ENCODE measurements at places on chromosomes 1 and 21. TPM values are rescaled to one million over a fixed set of nuclear protein-coding genes. Genes with fewer than 3 reads are reported as not detected.

The PLEKHN1 gene
- total RNA-seq, result 5.1 TPM

- H3K4me3 ChIP-seq, result no peak overlapping the region
- no peak overlapping the region for H3K27ac ChIP-seq
- no peaks in the 10 kb centered on the region for H3K36me3 ChIP-seq
Measured at GRCh38 chr1:226523646-226524406, 24.7 kb upstream of the STUM start.

The CELSR2 gene
- total RNA-seq, result 5.9 TPM

DNA sequence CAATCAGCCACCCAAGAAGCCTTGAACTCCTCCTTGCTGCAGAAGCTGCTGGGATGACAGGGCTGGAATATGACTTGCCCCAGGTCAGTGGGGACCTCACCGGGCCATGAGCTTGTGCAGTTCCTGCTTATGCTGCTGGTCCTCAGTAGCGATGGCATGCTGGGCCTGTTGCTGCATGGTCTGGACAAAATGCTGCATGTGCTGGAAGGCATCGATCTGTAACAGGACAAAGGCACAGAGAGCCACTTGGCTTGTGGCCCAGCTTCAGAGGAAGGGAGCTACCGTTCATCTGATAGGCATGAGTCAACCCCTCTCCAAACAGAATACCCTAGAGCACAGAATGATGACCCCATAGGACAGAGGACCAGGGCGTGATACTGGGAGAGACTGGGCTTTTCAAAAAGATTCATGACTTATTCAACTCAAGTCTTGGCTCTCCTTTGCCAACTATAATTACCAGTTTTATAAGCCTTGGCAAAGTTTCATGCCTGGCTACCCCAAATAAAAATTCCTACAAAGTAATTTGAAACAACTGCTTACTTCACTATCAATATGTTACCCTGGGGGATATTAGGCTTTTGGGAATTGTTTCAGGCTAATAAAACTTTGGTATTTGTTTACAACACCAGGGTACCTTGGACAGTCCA, 34.7 kb upstream of the EXOSC10 start:
- H3K4me3 ChIP-seq, result no peak overlapping the region
- H3K36me3 ChIP-seq, result no peaks in the 10 kb centered on the region
- H3K27ac ChIP-seq, result no peak overlapping the region

The CDA gene
- 2.2 TPM for total RNA-seq

The ILDR2 gene
- 2.1 TPM for total RNA-seq

- no peaks in the 10 kb centered on the region for H3K4me1 ChIP-seq
- no peak overlapping the region for H3K27ac ChIP-seq
- no peak for DNase-seq
- no peak overlapping the region for H3K4me3 ChIP-seq
- H3K27me3 ChIP-seq, result no peaks in the 10 kb centered on the region
Measured at GRCh38 chr1:8866173-8866791, 12.2 kb downstream of the ENO1 start.

DNA sequence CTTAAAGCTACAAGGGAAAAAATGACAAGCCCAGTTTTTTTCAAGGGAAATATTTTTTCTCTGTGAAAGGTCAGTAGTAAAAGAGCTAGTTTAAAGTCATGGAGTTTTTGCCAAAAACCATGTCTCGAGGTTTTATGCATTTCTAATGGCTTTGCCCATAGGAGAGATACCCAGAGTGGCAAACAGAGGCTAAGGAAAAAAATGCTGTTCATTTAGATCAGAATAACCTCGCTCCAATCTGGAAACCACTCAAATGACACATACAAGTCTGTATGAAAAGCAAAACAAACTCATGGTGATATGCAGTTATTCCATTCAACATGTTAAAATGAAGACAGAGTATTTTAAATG, 36.9 kb upstream of the EDEM3 start:
- no peak for DNase-seq
- peak overlapping the region; percentile 87 for H3K27ac ChIP-seq
- no peaks in the 10 kb centered on the region for H3K27me3 ChIP-seq
- peaks cover 6% of the 10 kb centered on the region for H3K4me1 ChIP-seq
- peaks cover 17% of the 10 kb centered on the region for H3K36me3 ChIP-seq
- H3K4me3 ChIP-seq, result no peak overlapping the region

DNA sequence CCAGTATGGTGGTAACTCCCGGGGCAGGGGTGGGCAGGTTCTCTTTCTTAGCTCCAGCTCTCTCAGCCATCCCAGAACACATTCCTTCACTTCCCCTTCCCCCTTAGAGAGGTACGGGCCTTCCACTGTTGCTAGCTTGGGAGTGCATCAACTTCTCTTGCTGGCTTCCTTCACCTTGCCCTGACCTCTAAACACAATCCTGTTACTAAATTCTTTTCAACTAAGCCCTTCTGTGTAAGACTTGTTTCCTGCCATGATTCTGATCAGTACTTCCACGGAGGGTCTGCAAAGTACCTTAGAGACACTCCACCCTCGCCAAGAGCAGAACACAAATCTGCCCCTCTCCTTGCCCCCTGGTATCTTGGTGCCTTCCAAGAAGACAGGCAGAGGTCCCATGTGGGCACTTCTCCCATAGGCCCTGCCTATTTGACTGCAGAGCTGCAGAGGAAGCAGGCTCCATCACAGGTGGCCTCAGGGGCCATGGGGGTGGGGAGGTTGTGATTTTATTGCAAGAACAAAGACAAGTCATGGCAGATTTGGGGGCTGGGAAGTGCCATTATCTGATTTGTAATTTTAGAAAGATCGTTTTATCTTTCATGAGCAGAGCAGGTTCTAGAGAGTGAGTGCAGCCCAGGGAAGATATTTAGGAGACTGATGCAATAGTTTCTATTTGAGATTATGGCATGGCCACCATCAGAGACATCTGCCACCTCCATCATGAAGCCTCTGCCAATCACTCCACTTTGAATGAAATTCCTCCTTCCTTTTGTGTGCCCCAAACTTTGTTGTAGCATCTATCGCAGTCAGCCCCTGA, 182.5 kb upstream of the JUN start:
- no peak overlapping the region for H3K27ac ChIP-seq
- H3K27me3 ChIP-seq, result no peaks in the 10 kb centered on the region
- no peaks in the 10 kb centered on the region for H3K36me3 ChIP-seq
- H3K4me3 ChIP-seq, result no peak overlapping the region
- DNase-seq, result no peak
- peaks cover 4% of the 10 kb centered on the region for H3K4me1 ChIP-seq

GRCh38 chr1:42945164-42945563, 13.5 kb downstream of the SLC2A1 start:
- H3K4me1 ChIP-seq, result peaks cover 50% of the 10 kb centered on the region
- no peaks in the 10 kb centered on the region for H3K36me3 ChIP-seq
- no peak overlapping the region for H3K4me3 ChIP-seq
- no peaks in the 10 kb centered on the region for H3K27me3 ChIP-seq

The FMOD gene
- total RNA-seq, result 59.8 TPM

The KRTAP19-1 gene
- total RNA-seq, result not detected

- no peak for DNase-seq
- no peak overlapping the region for H3K4me3 ChIP-seq
- H3K27ac ChIP-seq, result no peak overlapping the region
- no peaks in the 10 kb centered on the region for H3K27me3 ChIP-seq
- peaks cover 56% of the 10 kb centered on the region for H3K36me3 ChIP-seq
Measured at GRCh38 chr1:45647248-45648021, 23.6 kb upstream of the CCDC17 start.

DNA sequence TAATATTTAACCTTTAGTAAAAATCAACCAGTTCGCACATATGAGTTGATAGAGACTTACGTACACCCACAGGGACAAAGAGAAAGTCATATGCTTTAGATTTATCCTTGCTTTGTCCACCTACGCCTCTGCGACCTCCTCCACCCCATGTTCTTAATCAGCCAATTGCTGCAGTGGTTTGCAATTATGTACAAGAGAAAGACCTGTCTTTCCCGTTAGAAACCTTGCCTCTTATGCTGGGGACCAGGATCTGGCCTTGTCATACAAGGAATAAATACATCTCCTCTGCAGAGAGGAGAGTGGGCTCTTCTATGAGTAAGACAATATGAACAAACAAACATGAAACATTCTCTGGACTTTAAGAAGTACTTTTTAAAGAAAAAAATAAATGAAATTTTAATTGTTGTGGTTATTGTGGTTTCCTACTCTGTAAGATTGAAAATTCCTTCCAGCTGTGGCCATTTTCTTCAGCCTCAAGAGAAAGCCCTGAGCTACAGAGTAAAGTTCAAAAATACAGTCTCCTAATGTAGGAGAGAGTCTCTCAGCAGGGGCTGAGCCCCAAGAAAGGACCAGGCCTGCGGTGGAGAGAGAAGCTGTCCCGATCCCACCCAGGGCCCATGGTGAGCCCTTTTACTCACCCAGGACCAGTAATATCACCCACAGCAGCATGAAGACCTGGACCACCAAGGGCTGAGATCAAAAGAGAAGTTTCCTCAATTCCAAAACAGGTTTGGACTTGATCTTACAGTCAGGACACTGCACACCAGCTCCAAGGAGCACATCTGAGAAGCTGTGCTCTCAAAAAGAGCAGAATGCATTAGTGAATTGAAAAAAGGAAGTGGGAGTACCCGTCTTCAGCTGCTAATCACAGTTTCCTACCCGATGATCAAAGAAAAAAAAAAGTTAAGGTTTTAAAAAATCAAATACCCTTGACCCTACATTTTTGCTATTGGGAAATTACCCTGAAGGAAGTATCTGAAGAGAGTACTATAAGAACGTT, at the start of gene FCRL5:
FCRL5 (minus strand) TSS at position 822 of the 1,000 bp plus-strand sequence; CDS start at position 669, 153 bp downstream.
- H3K27ac ChIP-seq, result no peak within 1 kb of the TSS
- no peak for DNase-seq
- no peaks in the 10 kb centered on the region for H3K4me1 ChIP-seq
- H3K27me3 ChIP-seq, result no peaks in the 10 kb centered on the region

The GART gene
- total RNA-seq, result 76.9 TPM

DNA sequence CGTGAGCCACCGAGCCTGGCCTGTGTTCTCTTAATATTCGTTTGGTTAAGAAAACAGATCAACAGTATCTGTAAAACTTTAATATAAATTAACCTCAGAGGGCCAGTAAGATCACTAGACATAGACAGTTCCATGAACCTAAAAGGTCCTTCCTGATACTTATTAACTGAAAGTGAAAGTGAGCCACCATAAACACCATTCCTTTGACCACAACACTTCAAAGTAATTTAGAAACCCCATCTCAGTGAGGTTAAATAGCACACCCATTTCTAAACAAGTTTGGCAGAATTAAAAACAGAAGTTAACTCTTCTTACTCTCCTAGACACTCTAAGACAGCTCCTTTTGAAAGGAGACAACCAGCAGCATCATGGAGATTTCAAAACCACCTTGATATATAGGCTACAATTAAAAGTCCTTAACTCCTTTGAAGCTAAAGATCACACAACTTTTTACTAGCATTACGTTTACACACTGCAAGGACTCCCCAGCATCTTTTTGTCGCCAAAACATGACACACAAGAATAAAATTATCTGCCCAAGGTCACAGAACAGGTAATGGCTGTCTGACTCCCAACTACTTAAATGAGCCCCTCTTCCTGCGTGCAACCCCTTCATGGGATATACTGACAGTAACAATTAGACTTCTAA, 2.2 kb downstream of the RNF19B start:
- peak overlapping the region; percentile 74 for H3K4me3 ChIP-seq
- no peaks in the 10 kb centered on the region for H3K27me3 ChIP-seq
- H3K36me3 ChIP-seq, result no peaks in the 10 kb centered on the region
- H3K27ac ChIP-seq, result peak overlapping the region; percentile 43

DNA sequence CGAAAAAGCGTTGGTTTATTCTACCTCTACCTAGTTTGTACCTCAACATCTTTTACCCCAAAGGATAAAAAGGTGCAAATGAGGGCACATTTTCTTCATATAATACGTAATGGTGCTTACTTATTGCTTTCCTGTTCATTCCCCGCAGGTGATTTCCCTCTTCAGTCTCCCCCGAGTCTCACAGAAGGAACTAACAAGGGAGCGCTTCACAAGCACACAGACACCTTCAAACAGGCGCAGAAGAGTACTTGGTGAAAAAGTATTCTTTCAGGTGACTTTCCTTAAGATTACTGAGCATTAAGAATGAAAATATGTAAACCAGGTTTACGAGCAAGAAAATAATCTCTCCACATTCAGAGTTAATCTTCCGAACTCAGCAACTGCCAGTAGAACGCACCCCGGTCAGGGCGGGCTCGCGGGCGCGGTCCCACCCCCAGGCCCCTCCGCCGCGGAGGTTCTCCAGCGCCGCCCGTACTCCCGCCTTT, 511 bp upstream of the RABGAP1L start:
- DNase-seq, result no peak
- peak overlapping the region; percentile 84 for H3K27ac ChIP-seq

The LIN28A gene
- not detected for total RNA-seq

The TRIM46 gene
- 0.73 TPM for total RNA-seq

DNA sequence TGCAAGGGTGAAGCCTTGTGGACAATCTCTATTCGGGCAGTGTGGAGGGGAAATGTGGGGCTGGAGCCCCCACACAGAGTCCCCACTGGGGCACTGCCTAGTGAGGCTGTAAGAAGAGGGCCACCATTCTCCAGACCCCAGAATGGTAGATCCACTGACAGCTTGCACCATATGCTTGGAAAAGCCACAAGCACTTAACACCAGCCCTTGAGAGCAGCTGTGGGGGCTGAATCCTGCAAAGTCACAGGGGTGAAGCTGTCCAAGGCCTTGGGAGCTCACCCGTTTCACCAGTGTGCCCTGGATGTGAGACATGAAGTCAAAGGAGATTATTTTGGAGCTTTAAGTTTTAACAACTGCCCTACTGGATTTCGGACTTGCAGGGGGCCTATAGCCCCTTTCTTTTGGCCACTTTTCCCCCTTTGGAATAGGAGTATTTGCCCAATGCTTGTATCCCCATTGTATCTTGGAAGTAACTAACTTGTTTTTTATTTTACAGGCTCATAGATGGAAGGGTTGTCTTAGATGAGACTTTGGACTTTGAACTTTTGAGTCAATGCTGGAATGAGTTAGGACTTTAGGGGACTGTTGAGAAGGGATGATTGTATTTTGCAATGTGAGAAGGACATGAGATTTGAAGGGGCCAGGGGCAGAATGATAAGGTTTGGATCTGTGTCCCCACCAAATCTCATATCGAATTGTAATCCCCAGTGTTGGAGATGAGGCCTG, 16.3 kb upstream of the COL6A1 start:
- H3K4me1 ChIP-seq, result no peaks in the 10 kb centered on the region
- DNase-seq, result no peak
- H3K36me3 ChIP-seq, result no peaks in the 10 kb centered on the region
- H3K27me3 ChIP-seq, result peaks cover 2% of the 10 kb centered on the region

- no peaks in the 10 kb centered on the region for H3K36me3 ChIP-seq
- no peak overlapping the region for H3K4me3 ChIP-seq
- DNase-seq, result no peak
Measured at GRCh38 chr1:5667513-5668325, 324.5 kb downstream of the NPHP4 start.

GRCh38 chr1:42669936-42670335, 11.7 kb downstream of the PPIH start:
- DNase-seq, result no peak
- H3K4me1 ChIP-seq, result no peaks in the 10 kb centered on the region
- H3K27me3 ChIP-seq, result no peaks in the 10 kb centered on the region
- no peak overlapping the region for H3K4me3 ChIP-seq
- no peak overlapping the region for H3K27ac ChIP-seq

GRCh38 chr21:45001134-45002095, 61.6 kb downstream of the SLX9 start:
- H3K36me3 ChIP-seq, result no peaks in the 10 kb centered on the region
- H3K4me3 ChIP-seq, result no peak overlapping the region
- peak; percentile 72 for DNase-seq

GRCh38 chr1:109805486-109806165, 41.9 kb upstream of the EPS8L3 start:
- H3K4me1 ChIP-seq, result no peaks in the 10 kb centered on the region
- H3K36me3 ChIP-seq, result no peaks in the 10 kb centered on the region
- DNase-seq, result no peak
- no peak overlapping the region for H3K4me3 ChIP-seq

The FLG2 gene
- total RNA-seq, result not detected

GRCh38 chr1:218463194-218464156, 118.3 kb downstream of the TGFB2 start:
- no peaks in the 10 kb centered on the region for H3K36me3 ChIP-seq
- H3K4me3 ChIP-seq, result no peak overlapping the region
- H3K4me1 ChIP-seq, result peaks cover 30% of the 10 kb centered on the region
- peak overlapping the region; percentile 74 for H3K27ac ChIP-seq
